ENCODE measurements at places on chromosomes 11 and 22.

DNA sequence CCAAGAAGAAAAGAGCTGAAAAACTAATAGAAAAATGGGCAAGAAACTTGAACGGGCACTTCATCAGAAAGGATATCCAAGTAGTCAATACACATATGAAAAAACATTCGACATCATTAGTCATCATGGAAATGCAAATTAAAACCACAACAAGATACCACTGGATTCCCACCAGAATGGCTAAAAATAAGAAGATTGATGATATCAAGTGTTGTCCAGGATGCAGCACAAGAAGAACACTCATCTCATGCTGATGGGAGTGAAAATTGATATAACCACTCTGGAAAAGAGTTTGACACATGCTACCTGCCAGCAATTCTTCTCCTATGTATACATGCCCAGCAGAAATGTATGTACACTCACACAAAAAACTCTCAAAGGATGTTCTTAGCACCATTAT is 26.9 kb upstream of the SCUBE2 start:
- no peak for DNase-seq

DNA sequence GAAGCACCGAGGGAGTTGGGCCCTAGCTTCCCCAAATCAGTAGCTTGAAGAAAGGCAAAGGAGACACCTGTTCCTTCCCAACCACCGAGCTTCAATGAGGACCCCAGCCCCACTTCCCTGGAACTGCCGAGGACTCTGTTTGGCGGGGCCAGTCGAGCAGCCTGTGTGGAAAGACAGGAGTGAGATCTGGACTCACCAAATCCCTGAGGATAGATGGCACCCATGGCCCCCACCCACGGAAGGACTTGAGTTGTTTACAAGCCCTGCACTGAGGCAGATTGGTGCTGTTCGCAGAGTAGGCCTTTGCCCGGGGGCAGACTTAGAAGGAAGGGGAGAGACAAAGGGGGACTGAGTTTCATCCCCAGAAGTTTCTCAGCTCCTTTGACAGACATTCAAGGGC is 64.6 kb downstream of the FEZ1 start:
- DNase-seq = no peak

GRCh38 chr11:45269678-45270077 is 16.5 kb downstream of the SYT13 start:
- no peak for DNase-seq

- DNase-seq = no peak
These were observed 49.3 kb upstream of the SYT13 start for GRCh38 chr11:45335434-45335833.

- DNase-seq = no peak
These were observed 41.1 kb downstream of the OSBPL5 start for GRCh38 chr11:3123761-3124733.

DNA sequence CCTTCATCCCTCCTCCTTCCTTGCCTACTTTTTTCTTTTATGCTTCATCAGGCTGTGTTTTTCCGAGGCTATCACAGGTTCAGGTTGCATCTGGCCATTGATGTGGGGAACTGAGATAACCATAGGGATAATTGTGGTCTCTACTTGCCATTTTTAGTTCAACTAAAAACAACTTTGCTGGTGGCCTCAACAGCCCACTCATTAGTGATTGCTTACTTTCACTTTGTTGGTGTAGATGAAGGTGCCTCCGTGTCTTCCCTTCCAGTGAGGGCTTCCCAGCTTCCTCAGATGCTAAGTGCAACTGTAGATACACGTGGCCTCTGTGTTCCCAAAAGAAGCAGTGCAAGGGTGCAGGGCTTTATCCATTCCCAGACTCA is 35.0 kb downstream of the KCNJ1 start:
- no peak for DNase-seq

DNA sequence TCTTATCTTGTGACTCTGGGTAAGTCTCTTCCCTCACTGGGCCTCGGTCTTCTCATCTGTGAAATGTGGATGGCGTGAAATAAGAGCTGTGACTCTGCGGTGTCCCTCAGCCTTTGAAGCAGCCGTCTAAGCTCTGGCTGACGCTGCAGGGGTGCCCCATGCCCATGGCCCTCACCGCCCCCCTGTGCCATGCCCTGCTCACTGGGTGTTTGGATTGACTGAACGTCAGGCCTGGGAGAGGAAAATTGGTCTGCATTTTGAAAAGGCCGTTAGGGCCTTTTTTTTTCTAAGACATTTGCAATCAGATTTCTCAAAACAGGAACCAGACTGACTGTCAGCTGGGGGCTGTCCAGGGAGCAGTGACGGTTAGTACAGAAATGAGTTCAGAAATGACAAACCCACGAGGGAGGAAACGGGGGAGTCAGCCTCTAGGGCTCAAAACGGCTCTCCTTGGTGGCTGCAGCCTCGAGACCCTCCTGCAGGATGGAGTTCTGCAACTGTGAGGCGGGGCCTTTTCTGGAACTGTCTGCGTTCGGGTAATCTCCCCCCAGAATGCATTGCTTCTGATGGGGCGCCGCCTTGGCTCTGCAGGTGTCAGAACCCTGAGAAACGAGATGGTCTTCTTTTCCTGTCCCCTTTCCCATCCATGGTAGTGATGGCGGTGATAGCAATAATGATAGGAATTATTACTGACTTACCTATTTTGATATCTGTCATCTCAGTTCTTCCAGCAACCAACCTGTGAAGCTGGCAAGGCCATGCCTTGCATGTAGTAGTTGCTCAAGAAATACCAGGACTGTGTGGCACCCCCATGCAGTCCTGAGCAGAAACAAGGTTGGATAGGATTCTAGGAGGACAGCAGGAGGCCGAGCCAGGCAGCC is 2.0 kb downstream of the GRK2 start:
- DNase-seq = peak; percentile 53

GRCh38 chr11:132589791-132590190 is 942.5 kb downstream of the OPCML start:
- no peak for DNase-seq

GRCh38 chr22:37412495-37413250 is 14.6 kb downstream of the ELFN2 start:
- no peak for DNase-seq

GRCh38 chr22:20803696-20804324 is 29.9 kb downstream of the SERPIND1 start:
- DNase-seq = no peak

DNA sequence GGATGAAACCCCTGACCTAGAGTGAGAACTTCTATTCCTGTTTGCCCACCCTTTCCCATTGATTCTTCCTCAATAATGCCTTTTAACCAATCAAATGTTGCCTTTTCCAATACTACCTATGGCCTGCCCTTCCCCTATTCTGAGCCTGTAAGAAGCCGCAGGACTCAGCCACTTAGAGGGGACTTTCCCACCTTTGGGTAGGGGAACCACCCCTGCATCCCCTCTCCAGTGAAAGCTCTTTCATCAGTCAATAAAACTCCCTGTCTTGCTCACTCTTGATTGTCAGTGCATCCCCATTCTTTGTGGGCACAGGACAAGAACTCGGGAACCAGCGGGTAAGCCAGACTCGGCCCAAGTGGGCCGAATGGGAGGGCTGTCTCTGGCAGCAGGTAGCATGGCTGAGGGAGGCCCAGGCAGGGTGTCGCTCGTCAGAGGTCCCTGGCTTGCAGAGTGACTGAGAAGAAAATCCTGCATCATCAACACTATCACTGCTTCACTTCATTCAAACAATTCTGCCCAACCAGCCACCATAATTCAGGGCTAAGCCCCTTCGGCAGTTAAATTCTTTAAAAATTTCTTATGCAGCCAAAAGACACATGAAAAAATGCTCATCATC is 30.4 kb downstream of the LDHAL6A start:
- no peak for DNase-seq

- no peak for DNase-seq
These were observed 61.3 kb downstream of the CABIN1 start for GRCh38 chr22:24072361-24072760.

- no peak for DNase-seq
These were observed 63.7 kb downstream of the KCNC1 start for GRCh38 chr11:17798253-17798652.

DNA sequence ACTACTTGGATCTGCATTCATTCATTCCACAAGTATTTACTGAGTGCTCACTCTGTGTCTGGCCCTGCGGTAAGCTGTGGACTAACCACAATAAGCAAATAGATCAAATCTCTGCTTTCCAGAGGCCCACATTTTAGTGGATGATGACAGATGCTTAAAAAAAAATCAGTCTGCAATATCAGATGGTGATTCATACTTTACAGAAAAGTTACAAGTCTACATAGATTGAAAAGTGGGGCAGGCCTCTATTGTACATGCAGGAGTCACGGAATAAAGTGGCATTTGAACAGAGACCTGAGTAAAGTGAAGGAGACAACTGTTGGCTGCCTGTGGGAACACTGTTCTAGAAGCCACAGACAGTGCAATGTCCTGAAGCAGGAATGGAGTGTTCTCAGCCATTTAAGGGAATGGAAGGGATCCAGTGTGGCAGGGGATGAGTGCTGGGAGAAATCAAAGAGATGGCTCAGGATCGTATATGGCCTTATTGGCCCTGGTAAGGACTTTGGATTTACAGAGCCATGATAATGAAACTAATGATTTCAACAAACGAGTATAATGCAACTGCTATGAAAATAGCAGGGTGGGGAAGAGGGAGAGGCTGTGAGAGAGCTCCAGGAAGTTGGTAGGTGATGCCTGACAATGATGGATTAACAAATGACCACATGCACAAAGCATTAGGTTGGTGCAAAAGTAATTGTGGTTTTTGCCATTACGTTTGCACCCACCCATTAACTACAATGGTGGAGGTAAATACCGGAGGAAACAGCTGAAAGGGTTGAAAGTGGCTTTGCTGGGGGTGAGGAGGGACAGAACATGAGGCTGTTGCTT is 31.1 kb downstream of the TMEM45B start:
- no peak for DNase-seq

GRCh38 chr11:13550761-13551160 is 55.0 kb upstream of the PTH start:
- no peak for DNase-seq

DNA sequence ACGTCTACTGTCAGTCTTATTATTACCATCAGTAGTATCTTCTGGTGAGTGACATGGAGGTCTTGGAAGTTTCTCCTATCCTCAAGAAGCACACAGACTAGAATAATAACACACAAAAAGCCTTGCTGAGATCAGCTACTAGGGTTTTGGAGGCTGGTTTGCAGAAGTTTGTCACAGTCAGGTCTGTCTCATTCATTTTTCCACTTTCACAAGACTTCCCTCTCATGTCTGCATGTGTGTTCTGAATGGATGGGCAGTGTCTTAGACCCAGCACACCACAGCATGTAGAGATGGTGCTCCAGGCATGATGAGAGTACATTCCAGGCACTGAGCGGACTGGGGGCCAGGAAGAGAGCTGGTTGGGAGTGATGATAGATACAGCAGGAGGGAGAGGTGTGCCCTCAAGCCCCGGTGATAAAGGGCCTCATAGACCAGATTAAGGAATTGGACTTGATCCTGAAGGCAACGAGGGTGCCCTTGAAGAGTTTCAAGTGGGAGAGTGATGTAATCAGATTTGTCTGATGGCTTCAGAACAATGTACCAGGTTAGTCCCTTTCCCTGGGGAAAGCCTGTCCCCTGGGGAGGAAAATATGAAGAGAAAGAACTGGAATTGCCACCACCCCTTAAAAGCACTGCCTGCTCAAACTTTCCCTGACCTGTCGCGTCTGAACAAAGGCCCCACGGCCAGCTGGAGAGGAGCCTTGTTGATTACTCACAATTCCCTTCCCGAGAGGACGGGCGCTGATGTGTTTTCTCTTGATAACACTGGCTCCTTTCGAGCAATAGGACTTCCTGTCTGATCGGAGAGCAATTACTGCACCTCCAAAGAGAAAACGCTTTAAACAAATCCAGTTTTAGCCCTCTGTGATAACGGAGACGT is 45.1 kb upstream of the LMO2 start:
- no peak for DNase-seq

DNA sequence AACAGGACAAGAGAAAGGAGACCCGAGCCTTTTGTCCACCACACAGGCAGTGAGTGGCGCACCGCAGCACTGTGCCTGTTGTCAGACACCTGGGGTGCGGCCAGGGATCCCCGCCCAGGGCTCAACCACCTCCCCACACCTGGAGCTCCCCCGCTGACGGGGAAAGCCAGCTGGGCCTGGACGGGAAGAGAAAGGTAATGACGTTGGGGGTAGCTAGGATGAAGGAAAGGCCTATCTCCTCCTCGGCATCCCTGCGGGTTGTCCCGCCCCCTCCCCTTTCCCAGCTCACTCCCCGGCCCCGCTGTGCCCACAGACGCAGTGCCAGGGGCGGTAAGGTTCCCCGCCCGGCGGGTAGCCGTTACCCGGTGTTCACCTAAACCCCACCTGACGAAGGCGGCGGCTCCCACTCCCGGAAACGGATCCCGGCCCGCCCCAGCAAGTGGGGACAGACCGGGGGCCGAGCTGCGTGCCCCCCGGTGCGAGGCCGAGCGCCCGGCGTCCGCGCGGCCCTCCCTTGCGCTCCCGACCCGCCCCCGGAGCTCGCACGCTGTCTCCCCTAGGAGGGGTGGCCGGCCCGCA is 495 bp downstream of the HYOU1 start:
- DNase-seq = no peak

- no peak for DNase-seq
These were observed 114.8 kb downstream of the CCDC81 start for GRCh38 chr11:86489442-86489841.
